ENCODE measurements at places on chromosomes 16 and 17.
A peak's percentile ranks its signal among the peaks of the same experiment; 100 is the strongest.

GRCh38 chr16:30380803-30381208 lies 1.6 kb downstream of the SEPTIN1 start:
- DNase-seq = no peak

GRCh38 chr17:48543854-48544348 lies 1.0 kb downstream of the HOXB2 start:
- DNase-seq = no peak

DNA sequence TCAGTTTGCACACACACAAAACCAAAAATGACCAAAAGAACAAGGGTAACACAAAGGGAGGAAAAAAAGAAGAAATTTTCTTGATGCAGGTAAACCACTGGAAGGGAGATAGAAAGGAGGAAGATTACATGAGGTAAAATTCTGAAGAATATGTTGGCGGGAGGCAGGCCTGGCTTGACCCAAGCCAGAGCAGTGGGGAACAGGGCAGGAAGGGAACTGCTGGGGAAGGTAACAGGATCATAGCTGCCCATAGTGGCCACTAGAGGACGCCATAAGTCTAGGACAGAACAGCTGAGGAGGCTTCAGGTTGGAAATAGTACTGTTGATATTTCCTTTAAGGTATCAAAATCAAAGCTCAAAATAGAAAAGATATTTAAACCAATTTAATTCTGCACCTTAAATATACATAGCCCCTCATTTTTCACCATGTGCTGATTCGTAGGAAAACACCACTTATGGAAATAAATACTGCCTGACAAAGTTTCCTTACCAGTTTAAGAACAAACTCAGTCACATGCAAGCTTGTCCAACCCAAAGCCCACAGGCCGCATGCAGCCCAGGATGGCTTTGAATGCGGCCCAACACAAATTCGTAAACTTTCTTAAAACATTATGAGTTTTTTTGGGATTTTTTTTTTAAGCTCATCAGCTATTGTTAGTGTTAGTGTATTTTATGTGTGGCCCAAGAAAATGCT lies 15.5 kb downstream of the VPS35 start:
- peak; percentile 24 for DNase-seq

GRCh38 chr17:76558198-76559095 lies 18.6 kb downstream of the PRCD start:
- DNase-seq = no peak

GRCh38 chr17:77188084-77189066 lies 47.6 kb downstream of the SEC14L1 start:
- DNase-seq = no peak

- no peak for DNase-seq
Observed at GRCh38 chr16:3731126-3731935, 14.0 kb upstream of the TRAP1 start.

DNA sequence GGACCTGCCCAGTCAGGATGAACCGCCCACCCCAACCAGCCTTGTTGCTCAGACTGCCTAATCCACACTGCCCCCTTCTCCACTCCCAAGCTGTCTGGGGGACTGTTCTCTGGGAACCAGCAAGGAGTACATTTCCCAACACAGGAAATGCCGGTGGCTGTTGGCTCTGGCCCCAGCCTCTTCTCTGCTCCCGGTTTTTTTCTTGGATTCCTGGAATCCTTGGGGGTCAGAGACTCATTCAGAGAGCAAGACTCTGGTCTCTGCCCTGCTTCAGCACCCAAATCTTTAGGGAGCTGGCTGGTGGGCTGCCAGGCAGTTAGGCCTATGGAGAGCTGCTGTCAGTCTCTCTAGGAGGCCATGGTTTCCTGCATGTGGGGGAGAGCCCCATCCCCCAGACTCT lies 10.8 kb upstream of the MTMR4 start:
- DNase-seq = no peak

GRCh38 chr16:78664811-78665772 lies 565.6 kb downstream of the WWOX start:
- DNase-seq = no peak

DNA sequence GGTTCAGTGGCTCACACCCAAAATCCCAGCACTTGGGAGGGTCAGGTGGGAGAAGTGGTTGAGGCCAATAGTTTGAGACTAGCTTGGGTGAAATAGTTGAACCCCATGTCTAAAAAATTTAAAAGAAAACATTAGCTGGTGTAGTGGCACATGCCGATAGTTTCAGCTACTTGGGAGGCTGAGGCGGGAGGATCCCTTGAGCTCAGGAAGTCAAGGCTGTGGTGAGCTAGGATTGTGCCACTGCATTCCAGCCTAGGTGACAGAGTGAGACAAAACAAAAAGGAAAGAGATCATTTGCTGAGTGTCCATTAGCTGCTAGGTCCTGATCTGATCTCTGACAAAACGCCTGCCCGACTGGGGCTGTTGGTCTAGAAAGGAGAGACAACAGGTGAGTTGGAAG lies 14.1 kb upstream of the DBNDD1 start:
- no peak for DNase-seq

GRCh38 chr16:28596115-28596630 lies 677 bp downstream of the SULT1A2 start:
- DNase-seq = no peak

DNA sequence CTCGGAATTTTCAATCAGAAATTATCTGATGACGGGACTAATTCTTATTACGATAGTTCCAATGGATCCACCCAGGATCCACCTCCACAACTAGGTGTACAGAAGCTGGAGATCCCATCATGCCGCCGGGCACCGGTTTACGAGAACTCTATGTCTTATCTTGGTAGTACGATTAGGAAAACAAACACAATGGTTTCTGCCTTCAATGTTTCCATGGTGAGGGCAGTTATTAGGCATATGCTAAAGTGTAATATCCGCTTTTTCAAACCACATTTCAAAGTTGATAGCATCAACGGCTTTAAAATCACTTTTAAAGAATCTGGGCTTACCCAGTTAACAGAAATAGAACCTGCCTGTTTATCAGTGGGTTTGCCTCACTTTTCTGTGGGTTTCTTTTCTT lies 705.7 kb downstream of the MAF start:
- DNase-seq = no peak

- no peak for DNase-seq
Observed at GRCh38 chr16:78789561-78789960, 690.1 kb downstream of the WWOX start.

GRCh38 chr17:21129023-21129681 lies 2.4 kb downstream of the DHRS7B start:
- DNase-seq = no peak

DNA sequence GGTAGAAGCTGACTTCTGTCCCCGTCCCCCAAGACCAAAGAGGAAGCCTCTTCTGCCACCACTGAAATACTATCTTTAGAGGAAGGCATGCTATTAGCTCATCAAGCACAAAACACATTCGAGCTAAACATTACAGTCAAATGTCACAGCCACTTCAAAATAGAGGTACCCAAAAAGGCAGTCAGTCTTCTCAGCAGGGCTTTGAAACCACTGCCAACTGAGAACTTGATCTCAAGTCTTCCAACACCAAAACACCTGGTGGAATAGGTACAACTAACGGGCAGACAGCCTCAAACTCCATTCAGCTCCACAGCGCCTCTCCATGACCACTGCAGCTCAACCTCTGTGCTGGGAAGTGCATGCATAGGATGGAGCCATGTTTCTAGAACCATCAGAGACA lies 36.0 kb downstream of the ZFHX3 start:
- DNase-seq = no peak

- DNase-seq = no peak
Observed at GRCh38 chr17:82957961-82958561, 118.2 kb upstream of the ZNF750 start.

DNA sequence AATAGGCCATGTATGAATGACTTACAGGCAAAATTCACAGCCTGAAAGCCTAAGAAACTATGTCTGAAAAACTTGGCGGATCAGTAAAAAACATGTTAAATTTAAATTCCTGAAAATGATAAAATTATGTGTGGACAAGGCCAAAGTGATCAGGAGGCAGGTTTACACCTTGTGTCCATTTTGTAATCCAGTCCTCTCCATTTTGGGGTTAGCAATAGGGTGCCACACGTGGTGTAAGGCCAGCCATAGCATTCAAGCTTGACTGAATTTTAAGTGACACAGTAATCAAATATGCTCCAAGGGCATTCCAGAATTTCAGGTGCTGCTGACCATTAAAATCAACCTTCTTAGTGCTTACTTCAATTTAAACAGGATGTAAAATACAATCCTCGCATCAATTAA lies 2.7 kb downstream of the RNF43 start:
- DNase-seq = no peak

All from stimulated activated CD4-positive, alpha-beta T cell treated with anti-CD3 and anti-CD28 coated beads, TNF-alpha, amount 100 ng/mL, for 24 hours (primary cell).